CD4-positive, alpha-beta T cell treated with Interleukin-12 subunit alpha and Interleukin-12 subunit beta, for 1 hour (primary cell): ENCODE measurements at places on chromosomes 1 and 21.

DNA sequence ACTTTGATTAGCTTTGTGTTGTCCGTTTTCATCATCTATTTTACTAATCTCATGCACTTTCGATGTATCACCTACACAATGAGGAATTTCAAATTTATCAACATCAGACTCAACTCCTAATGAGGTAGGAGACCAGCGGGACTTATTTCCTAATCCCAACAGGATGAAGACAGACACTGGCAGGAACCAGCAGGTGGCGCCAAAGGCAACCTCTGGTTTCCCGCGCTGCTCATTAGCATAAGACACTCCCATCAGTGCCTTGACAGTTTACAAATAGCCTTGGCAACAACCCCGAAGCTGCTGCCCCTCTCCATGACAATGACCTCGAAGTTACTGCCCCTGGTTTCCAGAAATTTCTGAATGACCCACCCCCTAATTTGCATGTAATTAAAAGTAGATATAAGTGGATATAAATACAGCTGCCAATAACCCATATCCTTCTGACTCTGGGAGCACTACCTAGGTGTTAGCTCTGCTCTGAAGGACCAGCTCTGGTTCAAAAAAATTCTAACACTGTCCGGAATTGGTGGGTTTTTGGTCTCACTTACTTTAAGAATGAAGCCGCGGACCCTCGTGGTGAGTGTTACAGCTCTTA lies 974.8 kb downstream of the ADGRL2 start:
- DNase-seq, result no peak

GRCh38 chr1:227355542-227356245 lies 37.4 kb upstream of the CDC42BPA start:
- no peak for DNase-seq

- DNase-seq, result no peak
These were observed 86.4 kb downstream of the TMEM53 start for GRCh38 chr1:44587796-44588460.

- no peak for DNase-seq
These were observed 108.0 kb downstream of the NRIP1 start for GRCh38 chr21:14956807-14957206.

GRCh38 chr1:178051071-178051470 lies 42.8 kb upstream of the RASAL2 start:
- no peak for DNase-seq

DNA sequence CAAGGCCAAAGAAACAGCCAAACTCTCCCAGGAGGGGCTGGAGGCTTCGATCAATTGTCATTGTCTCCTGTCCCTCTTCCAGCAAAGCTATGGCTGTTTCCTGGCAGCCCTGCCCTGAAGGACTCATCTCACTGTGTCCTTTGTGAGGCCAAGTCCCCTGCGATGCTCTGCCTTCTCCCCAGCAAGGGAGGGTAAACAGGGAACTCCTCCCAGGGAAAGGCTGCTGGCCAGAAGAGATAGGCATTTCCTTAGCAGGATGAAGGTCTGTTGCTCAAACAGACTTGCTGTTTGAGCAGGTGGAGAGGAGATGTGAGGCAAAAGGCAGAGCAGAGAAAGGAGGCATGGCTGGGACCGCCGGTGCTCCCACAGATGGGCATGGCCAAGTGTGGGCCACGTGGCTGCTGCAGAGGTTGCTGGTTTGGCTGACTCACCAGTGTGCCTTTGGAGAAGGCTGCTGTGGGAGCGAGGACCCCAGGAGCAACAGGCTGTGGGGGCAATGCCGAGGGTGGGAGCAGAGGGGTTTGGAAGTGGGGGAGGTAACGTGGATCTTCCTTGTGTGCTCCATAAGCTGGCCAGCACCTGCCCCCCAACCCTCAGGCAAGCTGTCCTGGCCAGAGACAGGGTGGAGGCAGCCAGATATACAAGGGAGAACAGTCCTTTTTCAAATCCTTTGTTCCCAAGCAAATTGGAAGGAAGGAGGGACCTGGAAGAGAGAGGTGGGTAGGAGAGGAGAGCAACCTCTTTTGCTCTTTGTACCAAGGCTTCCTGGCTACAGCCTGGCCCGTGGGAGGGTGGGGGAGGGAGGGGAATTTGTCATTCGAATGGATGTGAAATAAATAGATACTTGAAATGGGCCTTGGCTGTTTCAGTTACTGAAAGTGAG lies 449.8 kb downstream of the SIPA1L2 start:
- no peak for DNase-seq

- DNase-seq, result peak; percentile 91
These were observed 165.3 kb downstream of the TOMM20 start for GRCh38 chr1:234963180-234963903.

GRCh38 chr1:240776237-240776636 lies 164.3 kb upstream of the GREM2 start:
- DNase-seq, result no peak

DNA sequence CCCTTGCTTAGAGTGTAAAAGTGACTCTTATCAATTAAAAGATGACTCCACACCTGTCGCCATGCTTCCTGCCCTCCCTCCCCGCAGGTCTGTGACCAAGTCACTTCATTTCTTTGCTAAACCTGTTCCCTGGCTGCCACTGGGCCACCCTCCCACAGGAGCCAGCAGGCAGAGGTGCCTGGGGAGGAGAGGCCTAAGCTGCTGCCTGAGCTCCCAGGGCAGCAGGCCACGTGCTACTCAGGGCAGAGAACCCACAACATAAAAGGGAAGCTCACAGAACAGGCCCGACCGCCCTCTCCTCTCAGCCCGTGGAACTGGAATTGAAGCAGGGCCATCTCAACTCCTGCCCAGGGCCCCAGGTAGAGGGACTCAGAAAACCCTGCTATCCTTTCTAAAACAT lies 4.9 kb downstream of the C1orf198 start:
- no peak for DNase-seq

- DNase-seq, result no peak
These were observed 7.6 kb downstream of the GNB1 start for GRCh38 chr1:1883092-1883873.

GRCh38 chr21:42203936-42204335 lies 15.0 kb upstream of the ABCG1 start:
- DNase-seq, result no peak

GRCh38 chr1:173420330-173420806 lies 56.8 kb upstream of the PRDX6 start:
- DNase-seq, result peak; percentile 78

DNA sequence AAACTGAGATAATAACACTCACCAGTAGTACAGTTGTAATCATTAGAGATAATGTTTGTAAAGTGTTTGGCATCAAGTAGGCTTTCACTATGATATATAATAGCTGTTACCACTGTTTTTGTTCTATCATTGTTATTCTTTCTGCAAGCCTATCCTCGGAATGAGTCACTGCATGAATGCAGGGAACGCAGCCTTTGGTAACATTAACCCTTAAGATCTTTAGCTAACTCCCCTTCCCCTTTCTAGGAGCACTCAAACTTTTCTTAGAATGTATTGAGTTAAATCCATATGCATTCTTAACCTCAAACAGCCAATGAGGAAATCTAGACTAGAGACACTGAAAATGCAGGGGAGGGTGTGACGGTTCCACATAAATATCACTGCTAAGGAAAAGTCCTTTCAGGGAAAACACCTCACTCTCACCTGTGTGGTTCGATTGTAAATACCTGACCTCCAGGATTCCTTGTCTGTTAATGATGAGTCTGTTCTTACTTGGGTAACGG lies 467.3 kb downstream of the SETD4 start:
- no peak for DNase-seq

GRCh38 chr1:202291961-202292712 lies 49.6 kb downstream of the UBE2T start:
- DNase-seq, result no peak

DNA sequence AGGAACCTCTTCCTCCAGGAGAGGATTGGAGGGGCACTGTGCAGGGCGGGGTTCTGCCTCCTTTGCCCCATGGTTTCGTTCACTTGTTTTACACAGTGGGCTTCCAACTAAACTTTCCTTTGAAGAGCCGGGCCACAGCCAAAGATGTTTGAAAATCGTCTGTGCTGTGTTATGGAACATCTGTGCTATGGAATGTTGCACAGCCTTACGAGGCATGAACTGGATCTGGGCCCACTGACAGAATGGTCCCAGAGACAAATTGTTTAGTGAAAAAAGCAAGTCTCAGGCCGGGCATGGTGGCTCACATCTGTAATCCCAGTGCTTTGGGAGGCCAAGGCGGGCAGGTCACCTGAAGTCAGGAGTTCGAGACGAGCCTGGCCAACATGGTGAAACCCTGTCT lies 12.6 kb upstream of the MEF2D start:
- DNase-seq, result no peak

- DNase-seq, result no peak
These were observed 884 bp downstream of the SPATA6 start for GRCh38 chr1:48470950-48471690.

DNA sequence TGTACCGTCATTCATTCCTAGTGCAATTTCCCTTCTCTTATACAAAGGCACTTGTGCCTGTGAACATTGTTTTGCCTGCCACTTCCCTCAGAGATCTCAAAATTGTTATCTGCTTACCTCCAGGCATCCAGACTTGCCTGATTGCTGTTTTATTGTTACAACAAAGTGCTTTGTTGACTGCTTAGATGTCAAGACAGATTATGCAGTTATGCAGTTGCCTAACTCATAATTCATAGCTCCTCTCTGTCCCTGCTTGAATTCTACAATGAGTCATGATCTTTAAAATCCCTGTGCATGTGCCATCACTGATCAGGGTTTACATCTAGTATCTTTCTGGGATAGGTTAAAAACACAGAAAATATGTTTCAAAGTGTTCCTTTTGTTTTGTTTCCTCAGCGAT lies 24.5 kb downstream of the CXADR start:
- DNase-seq, result no peak

GRCh38 chr1:3031401-3032221 lies 10.3 kb downstream of the ACTRT2 start:
- DNase-seq, result no peak

GRCh38 chr1:63329621-63330330 lies 7.4 kb downstream of the FOXD3 start:
- no peak for DNase-seq

DNA sequence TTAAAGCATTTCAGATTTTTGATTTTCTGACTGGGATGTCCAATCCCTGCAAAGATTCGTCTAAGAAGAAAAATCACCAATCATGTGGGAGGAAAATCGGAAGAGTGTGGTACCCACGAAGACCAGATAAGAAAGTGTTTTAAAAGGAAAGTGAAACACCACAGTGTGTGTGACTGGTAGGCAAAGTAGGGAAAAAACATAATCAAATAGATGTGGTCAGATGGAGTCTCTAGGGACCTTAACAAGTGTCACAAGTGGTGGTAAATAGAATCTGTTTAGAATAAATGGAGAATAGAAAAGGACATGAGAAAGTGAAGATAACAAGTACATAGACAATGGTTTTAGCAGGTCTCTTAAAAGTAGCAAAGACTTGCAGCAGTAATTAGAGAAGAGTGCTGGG lies 154.6 kb downstream of the SLC30A10 start:
- no peak for DNase-seq

GRCh38 chr1:53540604-53541262 lies 81.5 kb downstream of the DMRTB1 start:
- DNase-seq, result no peak

DNA sequence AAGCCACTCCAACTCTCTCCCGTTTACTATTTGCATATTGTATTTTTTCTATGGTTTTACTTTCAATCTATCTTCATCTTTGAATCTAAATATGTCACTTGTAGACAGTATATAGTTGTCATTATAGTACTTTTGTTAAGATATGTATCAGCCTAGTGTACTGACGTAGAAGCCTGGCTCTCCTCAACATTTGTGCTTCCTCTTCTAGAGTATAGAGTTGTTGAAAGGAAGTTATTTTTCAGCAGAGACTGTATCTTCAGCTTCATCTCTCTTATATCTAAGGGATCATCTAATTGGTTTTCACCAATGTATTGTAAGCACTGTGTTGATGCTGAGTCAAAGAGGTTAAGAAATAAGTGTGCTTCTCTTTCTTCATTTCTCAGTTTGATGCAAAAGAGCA lies 192.8 kb downstream of the LMO4 start:
- no peak for DNase-seq

DNA sequence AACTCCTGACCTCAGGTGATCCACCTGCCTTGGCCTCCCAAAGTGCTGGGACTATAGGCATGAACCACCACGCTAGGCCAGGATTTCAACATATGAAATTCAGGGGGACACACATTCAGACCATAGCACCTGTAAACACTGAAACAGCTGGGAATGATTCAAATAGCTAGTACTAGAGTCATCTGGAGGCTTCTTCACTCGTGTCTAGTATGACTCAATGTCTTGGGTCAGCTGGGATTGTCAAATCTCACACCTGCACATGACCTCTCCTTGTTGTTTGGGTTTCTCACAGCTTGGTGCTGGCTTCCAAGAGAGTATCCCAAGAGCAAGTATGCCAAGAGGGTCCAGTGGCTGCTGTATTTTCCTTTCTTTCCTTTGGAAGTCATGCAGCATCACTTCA lies 75.1 kb downstream of the PGM1 start:
- no peak for DNase-seq

- DNase-seq, result no peak
These were observed 47.8 kb downstream of the SKI start for GRCh38 chr1:2275796-2276536.

GRCh38 chr1:155128755-155129473 lies 1.2 kb downstream of the EFNA1 start:
- DNase-seq, result no peak

- DNase-seq, result no peak
These were observed 86.8 kb upstream of the VAV3 start for GRCh38 chr1:108051631-108052377.

DNA sequence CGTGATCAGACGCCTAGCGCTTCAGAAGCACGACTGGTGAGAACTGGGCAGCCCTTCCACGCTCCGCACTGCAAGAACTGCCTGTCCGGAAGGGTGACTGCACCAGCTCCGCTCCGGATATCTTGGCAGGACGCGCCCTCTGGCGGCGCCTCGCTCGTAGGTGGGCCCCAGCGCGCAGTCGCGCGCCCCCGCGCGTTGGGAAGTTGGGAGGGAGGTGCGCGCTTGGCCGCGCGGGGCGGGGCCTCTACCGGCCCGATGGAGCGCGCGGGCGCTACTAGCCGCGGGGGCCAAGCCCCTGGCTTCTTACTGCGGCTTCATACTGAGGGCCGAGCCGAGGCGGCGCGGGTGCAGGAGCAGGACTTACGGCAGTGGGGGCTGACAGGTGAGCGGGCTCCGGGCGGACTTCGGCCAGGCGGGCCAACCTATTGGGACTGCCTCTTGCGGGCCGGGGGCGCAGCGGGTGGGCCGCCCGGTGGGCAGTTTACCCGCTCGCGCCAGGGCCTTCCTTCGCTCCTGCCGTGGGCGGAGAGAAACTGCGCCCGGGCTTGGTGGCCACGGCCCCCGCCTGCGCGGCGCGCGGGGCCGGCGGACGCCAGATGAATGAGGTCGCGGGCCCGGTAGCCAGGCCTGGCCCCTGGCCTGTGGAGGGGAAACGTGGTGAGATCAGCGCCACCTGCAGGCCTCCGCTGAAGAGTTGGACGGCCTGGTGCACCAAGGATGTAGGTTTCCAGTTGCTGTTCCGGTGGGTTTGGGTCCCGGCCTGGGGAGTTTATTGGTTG lies at the start of gene CHD1L:
TSS of gene CHD1L (plus strand) at position 236 of the 779 bp plus-strand sequence. CDS start at position 256, 20 bp downstream.
- DNase-seq, result peak; percentile 95

GRCh38 chr1:61498342-61498741 lies 226.6 kb downstream of the TM2D1 start:
- DNase-seq, result no peak
